ENCODE measurements at places on chromosomes 16 and 17. TPM values are rescaled to one million over a fixed set of nuclear protein-coding genes. Genes with fewer than 3 reads are reported as not detected.

DNA sequence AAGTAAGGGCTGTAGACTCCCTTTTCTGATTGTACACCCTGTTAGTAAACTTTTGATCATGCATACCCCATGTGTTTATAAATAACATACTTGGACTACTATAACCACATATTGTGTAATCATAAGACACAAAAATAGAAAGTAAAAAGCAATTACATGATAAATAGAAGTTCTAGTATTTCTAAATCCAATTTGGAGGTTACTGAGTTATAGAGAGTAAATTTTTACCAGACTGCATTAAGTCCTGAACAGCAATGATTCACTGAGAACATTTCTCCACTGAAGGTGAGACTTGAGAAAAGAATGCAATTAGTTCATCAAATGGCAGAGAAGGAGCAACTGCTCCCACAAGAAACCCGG, 7.7 kb upstream of the TBKBP1 start:
- DNase-seq = no peak

DNA sequence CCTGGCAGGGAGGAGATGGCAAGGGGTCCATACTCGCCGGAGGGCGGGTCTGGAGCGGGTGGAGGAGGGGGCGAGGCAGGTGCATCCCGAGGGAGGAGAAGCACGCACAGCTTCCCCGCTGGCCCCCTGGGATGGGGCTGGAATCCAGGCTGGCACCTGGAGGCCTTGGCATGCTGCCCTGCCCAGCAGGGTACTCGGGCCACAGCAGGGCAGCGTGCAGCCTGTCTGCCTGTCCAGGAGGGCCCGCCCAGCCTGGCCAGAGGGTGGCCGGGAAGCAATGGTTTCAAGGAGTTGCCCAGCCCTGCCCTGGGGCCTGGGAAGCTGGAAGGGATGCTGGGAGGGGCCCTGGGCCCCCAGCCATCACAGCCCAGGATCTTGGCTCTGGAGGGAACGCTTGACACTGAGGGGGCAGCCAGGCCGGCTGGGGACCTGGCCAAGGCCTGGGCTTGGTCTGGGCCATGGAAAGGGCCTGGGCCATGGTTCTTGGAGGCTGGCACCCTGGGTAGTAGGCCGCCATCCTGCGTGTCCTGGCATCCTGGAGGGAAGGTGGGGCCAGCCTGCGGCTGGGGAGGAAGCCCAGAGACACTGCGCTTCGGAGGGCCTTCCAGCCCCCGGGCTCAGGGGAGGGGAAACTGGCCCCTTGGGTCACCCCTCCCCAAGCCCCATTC, 1.1 kb downstream of the GLIS2 start:
- no peak for DNase-seq

DNA sequence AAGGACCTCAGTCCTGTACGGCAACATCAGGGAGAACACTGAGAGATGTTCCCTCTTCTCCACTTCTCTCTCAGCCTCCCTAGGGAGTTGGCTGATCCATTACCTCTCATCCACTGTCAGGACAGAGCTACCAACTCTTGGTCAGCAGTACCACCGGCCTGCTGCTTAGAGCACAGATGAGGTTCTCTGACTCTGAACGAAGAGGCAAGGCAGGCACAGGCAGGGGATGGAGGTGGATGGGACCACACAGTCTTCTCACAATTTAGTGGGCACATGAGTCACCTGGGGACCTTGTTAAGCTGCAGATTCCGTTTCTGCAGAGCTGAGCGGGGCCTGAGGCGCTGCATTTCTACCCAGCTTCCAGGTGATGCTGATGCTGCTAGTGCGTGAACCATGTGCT, 128.6 kb upstream of the CCL2 start:
- DNase-seq = no peak

DNA sequence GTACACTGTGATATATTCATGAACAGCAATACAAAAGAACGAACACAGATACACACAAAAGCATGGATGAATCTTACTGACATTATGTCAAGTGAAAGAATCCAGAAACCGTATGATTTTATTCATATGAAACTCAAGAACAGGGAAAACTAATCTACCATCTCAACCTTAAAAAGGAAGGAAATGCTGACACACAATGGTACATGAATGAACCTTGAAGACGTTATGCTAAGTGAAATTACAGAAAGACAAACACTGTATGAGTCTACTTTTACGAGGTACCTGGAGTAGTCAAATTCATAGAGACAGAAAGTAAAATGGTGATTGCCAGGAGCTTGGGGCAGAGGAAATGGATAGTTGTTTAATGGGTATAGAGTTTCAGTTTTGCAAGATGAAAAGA, 8.7 kb upstream of the PRKCB start:
- DNase-seq = no peak

- no peak for DNase-seq
These were observed 154.2 kb downstream of the PITPNC1 start for GRCh38 chr17:67531291-67531690.

GRCh38 chr17:45402916-45403315, 29.8 kb downstream of the ARHGAP27 start:
- DNase-seq = no peak

DNA sequence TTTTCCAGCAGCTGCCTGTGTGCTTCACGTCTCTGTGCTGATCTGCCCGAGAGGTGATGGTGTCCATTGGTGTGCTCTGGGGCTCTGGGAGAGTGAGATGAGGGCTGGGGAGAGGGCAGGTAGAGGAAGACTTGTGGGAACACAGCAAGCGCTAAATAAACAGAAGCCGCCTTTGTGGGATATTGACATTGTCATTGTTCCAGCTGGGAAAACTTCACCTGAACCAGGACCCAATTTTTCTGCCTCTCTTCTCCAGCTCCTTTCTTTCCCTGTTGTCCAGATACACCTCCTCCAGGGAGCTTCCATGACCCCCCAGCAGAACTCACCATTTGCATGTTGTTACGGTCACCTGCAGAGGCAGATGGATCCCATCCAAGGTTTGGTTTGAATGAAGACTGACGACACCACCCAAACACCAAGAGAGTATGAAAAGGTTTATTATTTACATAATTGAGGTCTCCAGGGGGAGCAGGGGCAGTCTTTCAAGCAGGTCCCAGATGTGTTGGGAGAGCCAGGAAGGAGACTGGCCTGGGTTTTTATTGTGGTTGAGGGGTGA, 3.6 kb upstream of the ITGA3 start:
- DNase-seq = no peak

- no peak for DNase-seq
These were observed 299.3 kb upstream of the SALL1 start for GRCh38 chr16:51450376-51450775.

DNA sequence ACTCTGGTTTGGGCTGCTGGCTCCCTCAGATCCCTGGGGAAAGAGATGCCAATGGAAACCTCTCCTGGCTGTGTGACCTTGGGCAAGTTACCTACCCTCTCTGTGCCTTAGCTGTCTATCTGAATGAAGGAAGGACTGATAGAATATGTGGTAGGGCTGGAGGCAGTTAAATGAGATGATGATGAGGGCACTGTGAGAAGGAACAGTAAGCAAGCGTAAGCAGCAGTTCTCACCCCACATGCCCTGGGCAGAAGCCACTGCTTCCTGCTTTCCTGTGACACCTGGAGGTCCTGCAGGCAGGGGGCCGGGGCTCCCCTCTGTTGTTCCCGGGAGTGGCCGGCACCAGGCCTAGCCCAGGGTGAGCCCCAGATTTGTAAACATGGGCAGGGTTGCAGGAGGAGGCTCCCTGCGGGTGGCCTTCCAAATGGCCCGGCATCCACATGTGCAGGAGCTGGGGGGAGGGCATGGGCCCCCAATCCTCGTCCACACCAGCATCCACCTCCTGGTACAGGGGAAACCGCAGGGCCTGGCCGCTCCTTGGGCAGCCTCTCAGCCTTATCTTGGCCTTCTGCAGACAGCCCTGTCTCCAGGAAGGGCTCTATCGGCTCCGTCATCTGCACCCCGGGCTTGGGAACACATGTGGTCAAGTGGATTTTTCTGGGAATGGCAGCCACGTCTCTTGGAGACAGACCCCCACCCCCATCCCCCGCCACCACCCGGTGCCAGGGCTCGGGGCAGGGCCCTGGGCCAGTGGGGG, 235.6 kb upstream of the GSE1 start:
- no peak for DNase-seq

Gene DHRS7B
- total RNA-seq = 23.6 TPM

All from activated T-helper 1 cell treated with anti-CD3 and anti-CD28 coated beads, Interleukin-12 subunit alpha, Interleukin-12 subunit beta, Interleukin-2, Interleukin-4 antibody, amounts not matched to agents 30 ng/mL and 10 ng/mL and 1 ng/mL, durations not matched to agents 14 hours and 24 hours and 36 hours (primary cell).